ENCODE measurements at places on chromosomes 1 and 21.

GRCh38 chr1:62809788-62810187 lies 25.9 kb downstream of the ATG4C start:
- no peak for DNase-seq

- no peak for DNase-seq
Observed at GRCh38 chr1:221303623-221304022, 424.4 kb downstream of the HLX start.

DNA sequence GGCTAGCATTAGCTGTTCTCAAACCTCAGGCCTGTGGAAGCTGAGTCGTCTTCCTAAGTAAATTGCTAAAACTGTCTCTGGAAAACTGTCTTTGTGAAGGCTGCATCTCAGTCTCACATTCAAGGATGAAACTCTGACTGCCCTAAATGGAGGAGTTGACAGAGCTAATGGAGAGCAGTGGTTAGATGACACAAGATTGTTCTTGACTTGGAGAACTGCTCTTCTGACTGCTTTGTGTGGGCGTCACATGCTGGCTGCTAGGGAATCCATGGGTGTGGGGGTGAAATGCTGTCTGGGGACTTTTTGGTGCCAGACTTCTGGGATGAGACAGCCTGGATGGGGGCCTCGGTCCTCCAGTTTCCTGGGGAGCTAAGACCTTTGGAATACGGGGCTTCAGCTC lies 24.5 kb upstream of the TSPAN2 start:
- DNase-seq, result no peak

GRCh38 chr1:76006234-76006633 lies 68.3 kb upstream of the ST6GALNAC3 start:
- no peak for DNase-seq

GRCh38 chr1:209802780-209803152 lies 3.2 kb downstream of the IRF6 start:
- no peak for DNase-seq

- DNase-seq, result no peak
Observed at GRCh38 chr1:245931450-245931849, 575.6 kb downstream of the SMYD3 start.

DNA sequence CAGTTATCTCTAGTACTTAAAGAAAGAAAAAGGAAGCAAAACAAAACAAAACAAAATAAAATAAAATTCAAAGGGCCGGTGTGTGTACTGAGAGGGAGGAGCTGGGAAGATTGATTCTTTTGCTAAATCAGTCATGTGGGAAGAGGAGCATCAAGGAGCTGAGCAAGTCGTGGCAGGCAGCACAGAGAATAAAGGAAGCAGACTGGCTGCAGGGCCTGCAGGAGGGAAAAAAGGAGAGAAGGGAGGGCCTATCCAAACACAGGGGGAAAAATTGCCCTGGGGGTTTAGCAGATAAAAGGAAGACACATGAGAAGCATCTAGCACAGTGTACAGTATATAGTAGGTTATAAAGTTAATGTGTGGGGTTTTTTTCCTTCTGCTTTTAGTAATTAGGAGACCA lies 27.6 kb downstream of the AGO4 start:
- no peak for DNase-seq

- no peak for DNase-seq
Observed at GRCh38 chr1:108049178-108049819, 84.3 kb upstream of the VAV3 start.

- no peak for DNase-seq
Observed at GRCh38 chr1:195664628-195665027, 943.6 kb downstream of the KCNT2 start.

DNA sequence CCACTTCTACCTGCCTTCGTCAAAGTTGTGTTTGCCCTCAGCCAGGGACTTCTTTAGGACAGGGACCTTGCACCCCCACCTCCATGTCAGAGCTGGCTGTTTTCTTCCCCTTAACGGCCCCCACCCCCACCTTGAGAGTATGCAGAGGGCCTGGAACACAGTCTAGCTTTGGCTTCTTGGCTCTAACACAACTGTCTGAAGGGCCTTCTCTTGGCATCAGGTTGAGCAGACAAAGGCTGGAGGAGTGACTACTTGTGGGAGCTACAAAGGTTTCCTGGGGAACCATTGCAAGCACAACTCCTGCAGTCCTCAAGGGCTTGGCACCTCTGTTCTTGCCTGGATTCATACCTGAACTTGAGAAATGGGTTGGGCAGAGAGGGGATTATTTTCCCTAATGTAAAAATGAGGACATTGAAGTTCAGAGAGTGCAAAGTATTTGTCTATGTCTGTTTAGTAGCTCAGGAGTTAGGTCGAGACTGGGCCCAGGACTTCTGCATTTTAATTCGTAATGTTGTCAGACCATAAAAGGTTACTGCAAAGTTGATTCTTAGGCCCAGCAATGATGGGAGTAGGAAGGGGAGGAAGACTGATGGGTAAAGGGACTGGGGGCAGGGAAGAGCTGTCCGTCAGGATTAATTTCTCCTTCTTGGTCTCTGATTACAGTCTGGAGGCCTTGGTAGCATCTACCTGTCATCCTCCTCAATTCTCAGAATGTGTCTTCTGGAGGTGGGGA lies 2.6 kb downstream of the CYP4B1 start:
- no peak for DNase-seq

- DNase-seq, result no peak
Observed at GRCh38 chr1:118291661-118292060, 106.6 kb upstream of the SPAG17 start.

GRCh38 chr1:9193233-9193625 lies 41.3 kb upstream of the H6PD start:
- DNase-seq, result no peak

DNA sequence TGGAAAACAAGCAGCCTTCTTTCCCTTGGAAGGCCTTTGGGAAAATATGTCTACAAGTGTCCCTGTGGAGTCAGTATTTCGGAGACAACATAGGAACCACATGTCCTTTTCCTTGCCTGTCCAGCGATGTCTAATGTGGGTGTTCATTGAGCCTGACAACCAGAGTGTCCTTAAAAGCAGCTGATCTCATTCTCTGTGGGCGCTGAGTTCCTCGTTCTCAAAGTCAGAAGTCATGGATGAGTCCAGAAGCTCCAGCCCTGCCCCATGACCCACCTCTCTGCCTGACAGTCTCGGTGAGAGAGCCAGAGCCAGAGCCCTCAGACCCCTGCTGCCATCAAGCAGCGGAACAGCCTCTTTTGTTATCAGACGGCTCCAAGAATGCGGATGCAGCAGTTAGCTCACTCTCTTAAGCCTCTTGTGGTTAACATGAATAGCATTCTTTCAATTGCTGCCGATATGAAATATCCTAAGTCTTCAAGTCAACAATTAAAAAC lies 329.2 kb downstream of the TGFB2 start:
- DNase-seq, result no peak

DNA sequence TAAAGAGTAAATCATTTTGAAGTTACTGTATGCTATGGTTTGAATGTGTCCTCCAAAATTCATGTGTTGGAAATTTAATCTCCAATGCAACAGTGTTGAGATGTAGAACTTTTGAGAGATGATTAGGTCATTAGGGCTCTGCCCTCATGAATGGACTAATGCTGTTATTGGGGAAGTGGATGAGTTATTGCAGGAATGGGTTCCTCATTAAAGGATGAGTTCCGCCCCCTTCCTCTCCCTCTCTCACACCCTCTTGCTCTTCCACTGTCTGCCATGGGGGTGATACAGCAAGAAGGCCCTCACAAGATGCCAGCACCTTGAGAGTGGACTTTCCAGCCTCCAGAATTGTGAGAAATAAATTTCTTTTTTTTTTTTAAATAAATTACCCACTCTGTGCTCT lies 97.6 kb downstream of the ATP1A1 start:
- no peak for DNase-seq

- no peak for DNase-seq
Observed at GRCh38 chr1:208868554-208868953, 624.4 kb upstream of the PLXNA2 start.

DNA sequence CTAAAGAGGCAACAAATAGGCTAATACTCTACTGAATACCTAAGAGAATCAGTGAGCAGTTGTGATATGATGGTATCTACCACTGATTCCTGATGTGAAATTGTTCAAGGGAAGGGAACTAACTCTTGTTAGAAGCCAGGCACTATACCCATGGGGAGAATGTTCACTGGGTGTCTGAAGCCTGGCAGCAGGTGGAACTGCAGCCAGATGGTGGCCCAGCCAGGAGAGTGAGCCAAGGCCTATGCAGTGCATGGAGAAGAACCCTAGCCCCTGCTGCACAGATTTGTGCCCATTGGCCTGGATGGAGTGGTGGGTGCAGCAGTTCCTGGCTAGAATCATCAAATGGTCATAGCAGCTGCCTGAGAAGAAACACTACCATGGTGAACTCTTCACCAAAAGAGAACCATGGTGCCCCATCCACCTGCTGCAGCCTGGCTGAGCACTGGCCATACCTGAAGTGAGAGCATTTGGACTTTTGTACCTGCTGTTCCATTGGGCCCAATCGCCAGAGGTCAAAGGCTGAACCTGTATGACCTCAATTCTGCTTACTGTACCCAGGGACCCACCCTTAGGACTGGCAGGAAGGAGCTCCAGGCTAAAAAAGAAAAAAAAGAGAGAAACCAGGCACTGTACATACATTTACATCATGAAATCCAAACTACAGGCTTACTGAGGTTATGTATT lies 118.8 kb upstream of the IVNS1ABP start:
- no peak for DNase-seq

GRCh38 chr1:202134645-202135172 lies 9.8 kb downstream of the ARL8A start:
- DNase-seq, result no peak

DNA sequence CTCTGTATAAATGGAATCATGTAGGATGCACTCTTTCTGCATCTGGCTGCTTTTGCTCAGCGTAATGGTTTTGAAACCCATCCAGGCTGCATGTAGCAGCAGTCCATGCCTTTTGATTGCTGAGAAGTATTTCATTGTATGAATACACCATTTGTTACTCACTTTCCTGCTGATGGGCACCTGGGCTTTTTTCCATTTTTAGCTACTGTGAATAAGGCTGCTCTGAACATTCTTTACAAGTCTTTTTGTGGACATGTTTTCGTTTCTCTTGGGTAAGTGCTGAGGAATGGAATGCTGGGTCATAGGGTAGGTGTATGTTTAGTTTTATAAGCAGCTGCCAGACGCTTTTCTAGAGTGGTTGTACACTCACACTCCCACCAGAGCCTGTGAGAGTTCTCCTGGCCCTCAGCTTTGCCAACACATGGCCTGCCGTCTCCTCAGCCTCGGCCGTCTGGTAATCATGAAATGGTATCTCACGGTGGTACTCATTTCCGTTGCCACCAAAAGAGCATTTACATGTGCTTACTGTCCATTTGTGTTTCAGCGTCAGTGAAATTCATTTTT lies 22.7 kb downstream of the SLX9 start:
- no peak for DNase-seq

DNA sequence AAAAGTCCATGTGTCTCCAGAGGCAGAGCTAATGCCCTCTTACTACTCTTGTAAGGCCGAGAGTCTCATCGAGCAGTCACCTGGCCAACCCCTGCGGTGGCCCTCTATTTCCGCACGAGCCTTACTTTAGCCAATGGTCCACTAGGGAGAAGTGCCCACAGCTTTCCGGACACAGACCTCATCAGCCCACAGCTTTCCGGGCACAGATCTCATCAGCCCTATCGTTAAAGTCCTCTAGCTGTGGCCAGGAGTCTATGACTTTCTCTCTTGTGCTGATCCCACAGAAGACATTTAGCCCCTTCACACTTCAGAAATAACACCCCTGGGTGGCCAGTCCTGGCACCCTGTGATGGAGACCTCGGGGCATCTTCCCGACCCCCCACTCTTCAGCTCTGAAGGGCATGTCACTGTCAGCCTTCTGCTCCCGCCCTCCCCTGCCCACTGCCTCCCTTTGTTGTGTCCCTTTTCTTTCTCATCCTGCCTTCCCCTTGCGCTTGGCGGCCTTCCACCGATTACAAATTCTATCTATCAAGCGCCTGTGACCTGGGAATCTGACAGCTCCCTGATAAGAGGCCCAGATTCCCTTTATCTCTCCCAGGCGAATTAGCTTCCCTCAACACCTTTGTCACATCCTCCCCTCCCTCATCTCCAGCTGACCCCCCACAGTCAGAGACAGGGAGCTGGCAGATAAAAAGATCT lies 161.0 kb downstream of the PLXNA2 start:
- DNase-seq, result no peak

GRCh38 chr1:82465024-82465423 lies 664.3 kb downstream of the ADGRL2 start:
- no peak for DNase-seq

DNA sequence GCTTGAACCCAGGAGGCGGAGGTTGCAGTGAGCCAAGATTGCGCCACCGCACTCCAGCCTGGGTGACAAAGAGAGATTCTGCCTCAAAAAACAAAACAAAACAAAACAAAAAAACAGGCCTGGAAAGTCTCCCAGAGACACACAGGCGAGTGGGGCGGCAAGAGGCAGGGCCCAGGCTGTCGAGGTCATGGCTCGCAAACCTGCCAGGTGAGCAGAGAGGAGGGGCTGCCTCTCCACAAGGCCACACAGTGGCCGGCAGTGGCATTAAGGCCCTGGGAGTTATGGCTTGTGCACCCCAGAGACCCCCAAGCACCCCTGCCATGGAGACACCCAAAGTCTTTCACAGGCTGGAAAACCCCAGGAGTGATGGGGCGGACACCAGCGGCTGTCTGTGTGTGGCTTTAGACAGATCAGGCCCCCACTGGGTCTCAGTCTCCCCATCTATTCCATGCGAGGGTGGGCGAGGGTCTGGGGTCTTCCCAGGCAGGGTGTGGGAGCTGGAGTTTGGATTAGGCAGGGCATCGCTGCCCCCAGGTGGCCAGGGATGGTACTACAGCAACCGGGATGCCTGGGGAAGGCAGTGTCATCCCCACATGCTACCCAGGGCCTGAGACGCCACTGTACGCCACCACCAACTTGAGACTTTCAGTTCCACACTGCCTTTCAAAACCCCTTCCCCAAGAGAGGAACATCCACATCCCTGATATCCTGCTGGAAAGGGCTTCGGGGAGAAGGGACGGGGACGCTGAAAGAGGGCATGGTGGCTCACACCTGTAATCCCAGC lies 7.3 kb upstream of the CTRC start:
- DNase-seq, result peak; percentile 30

DNA sequence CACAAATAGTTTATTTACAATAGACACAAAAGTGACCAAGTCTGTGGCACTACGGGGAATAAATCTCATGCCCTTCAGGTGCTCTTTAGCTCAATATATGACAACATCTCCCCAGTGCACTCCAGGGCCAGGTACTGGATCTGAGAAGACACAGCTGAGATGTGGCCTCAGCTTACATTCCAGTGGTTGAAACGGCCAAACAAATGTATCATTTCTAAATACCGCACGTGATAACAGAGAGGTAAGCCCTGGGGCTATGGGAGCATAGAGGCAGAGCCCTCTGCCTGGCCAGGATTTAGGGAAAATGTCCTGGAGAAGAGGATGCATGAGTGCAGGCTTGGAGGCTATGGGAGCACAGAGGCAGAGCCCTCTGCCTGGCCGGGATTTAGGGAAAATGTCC lies 630.5 kb downstream of the SMYD3 start:
- no peak for DNase-seq

GRCh38 chr21:17613242-17613676 lies 558 bp upstream of the BTG3 start:
- DNase-seq, result no peak

All from activated CD8-positive, alpha-beta memory T cell treated with anti-CD3 and anti-CD28 coated beads for 1 hour (primary cell).